GOT3 (cell line): ENCODE measurements at places on chromosomes 2 and 18.

GRCh38 chr2:42435628-42436027, 58.2 kb downstream of the KCNG3 start:
- no peak for DNase-seq

DNA sequence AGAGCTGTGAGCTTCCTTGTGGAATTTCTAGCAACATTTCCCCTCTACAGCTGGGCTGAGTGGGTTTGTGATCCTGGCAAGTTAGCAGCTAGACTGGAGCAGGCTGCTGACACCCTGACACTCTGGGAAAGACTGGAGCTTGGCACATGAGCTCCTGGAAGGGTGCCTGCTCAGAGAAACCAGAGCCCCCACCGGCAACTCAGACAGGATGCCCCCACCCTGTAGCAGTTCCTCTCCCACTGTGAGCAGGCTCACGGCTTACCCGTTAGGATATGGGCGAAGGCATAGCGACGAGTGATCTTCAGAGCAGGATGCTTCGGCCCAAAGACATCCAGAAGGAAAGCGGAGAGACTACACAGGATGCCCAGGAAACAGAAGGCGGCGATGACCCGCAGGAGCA, 11.2 kb downstream of the TMEM127 start:
- no peak for DNase-seq

GRCh38 chr2:215442401-215442787, 6.5 kb upstream of the FN1 start:
- no peak for DNase-seq

- DNase-seq = peak; percentile 33
Observed at GRCh38 chr2:85662899-85663593, 5.0 kb downstream of the SFTPB start.

DNA sequence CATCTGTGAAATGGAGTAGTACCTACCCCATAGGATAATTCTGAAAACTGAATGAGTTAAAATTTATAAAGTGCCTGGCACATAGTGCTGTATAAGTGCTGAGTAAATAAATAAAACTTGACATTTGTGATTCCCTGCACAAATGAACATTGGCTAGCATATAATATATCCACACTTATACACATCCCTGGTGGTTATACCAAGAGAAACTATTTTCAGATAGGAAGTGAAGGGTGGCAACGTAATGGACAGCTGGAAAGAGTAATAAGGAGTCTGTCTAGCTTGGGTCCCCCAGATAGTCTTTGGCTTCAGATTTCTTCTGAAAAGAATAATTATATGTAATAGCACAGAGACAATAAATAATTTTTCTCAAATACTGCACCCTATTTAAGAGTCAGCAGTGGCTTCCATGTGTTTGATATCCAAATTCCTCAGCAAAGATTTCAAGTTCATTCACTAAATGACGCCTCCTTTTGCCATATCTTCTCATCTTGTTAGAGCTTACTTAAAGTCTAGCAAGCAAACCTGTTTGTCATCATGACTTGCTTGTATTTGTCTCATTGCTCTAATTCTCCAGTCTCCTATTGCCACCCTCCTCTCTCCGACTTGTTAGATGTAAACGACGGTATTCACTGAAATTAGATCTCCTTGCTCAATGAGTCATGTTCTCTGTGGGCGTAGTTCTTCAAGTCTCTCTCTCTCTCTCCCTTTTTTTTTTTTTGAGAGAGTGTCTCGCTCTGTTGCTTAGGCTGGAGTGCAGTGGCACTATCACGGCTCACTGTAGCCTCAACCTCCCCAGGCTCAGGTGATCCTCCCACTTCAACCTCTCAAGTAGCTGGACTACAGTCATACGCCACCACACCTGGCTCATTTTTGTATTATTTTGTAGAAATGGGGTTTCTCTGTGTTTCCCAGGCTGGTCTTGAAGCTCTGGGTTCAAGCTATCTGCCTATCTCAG, 8.7 kb upstream of the ADGRF3 start:
- no peak for DNase-seq

DNA sequence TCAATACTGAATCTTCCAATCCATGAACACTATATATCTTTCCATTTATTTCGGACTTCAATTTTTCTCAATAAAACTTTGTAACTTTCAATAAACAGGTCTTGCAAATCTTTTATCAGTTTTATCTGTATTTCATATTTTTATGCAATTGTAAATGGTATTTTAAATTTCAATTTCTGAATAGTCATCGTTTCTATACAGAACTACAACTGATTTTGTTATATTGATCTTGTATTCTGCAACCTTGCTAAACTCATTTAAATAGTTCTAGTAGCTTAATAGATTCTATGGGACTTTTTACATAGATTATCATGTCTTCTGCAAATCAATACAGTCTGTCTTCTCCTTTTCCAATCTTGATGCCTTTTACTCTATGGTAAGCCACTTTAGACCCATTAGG, 90.4 kb downstream of the FAM228A start:
- no peak for DNase-seq

DNA sequence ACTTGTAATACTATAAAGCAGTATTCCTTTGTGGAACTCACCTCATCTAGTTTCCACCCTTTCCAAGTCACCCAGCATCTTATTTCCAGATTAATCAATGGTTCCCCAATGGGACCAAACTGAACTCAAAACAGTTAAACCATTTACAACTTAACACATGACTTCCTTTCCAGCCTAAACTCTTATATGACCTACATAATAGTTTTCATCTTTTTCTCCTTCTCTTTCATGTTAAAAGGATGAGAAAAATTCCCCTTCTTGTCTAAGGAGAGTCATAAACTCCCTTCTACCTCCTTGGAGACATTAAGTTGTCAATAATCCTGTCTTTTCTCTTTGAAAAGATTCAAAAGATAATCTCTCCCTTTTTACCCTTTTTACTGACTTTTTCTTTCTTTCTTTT, 6.7 kb downstream of the PPP3R1 start:
- no peak for DNase-seq

- DNase-seq = no peak
Observed at GRCh38 chr2:128786741-128787478, 468.2 kb upstream of the HS6ST1 start.

DNA sequence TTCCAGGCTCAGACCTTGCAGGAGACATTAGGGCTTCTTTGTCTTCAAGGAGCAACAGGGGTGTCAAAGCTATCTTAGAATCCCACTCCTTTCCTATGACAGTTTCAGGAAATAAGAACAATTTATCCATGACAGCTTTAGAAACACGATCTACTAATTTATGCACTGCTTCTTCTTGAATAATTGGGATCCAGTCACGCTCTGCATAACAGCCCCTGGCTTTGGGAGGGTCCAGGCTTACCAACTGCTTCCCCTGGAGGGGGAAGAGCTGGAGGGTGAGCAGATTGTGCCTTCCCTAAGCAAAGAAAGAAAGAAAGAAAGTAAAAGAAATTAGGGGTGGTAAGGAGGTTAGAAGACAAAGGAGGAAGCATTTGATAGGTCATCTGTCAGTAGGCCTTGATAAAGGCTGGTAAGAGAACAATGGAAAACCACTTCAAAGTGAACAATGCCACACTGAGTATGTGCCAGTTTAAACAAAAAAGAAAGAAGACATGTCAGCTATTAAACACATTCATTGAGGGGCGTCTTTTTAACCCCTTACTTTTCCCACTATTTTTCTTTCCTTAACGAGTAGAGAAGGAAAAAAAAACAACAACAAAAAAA, 327.6 kb downstream of the DCC start:
- no peak for DNase-seq

GRCh38 chr2:121794233-121794632, 38.8 kb downstream of the TSN start:
- DNase-seq = no peak

DNA sequence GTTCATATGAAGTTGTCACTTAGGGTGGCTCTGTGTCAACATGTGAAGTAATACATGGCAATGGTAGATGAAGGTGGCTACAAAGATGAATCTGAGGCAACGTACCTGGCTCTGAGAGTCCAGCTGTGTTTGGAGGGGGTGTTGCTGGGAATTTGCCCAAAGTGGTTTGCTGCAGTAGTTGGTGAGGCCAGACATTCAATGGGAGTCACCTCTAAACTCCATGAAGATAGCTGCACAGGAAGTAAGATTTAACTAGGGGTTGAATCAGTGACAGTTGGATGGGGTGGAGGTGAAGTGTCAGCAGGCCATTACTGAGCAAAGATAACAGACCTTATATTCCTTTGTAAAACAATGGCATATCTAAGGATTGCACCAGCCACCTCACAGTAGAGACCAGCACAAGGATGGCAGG, 71.8 kb downstream of the NUP35 start:
- no peak for DNase-seq

- DNase-seq = no peak
Observed at GRCh38 chr2:218781691-218782527, at the start of gene CYP27A1. Gene CYP27A1 (plus strand): TSS chr2:218782147. CDS start chr2:218782183, 36 bp downstream.

GRCh38 chr2:12709207-12709522, 7.6 kb upstream of the TRIB2 start:
- DNase-seq = no peak

DNA sequence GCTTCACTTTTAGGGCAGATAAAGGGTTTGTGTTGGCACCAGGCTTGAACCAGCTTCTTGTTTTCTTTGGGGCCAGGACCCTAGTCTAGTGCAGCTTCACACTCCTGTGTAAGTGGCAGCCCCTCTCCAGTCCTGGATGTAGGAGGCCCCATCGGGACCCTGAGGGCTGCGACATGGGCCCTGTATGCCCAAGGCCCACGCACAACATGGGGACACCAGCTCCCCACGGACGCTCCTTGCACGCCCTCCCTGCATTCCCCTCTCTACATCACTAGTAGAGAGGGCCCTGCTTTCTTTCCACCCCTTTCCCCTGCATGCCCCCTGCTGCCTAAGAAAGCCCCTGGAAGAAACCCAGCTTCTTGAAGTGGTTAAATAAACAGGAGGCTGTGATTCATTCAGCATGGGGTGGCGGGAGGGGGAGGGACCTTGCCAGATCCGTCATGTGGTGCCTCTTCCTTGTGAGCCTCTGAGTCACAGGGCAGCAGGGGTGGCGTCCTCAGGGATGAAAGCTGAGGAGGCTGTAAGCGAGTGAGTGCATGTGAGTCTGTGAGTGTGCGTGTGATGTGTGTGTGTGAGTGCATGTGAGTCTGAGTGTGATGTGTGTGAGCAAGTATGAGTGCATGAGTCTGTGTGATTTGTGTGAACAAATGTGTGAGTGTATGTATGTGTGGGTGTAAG, 42.5 kb downstream of the COPS8 start:
- DNase-seq = peak; percentile 82

DNA sequence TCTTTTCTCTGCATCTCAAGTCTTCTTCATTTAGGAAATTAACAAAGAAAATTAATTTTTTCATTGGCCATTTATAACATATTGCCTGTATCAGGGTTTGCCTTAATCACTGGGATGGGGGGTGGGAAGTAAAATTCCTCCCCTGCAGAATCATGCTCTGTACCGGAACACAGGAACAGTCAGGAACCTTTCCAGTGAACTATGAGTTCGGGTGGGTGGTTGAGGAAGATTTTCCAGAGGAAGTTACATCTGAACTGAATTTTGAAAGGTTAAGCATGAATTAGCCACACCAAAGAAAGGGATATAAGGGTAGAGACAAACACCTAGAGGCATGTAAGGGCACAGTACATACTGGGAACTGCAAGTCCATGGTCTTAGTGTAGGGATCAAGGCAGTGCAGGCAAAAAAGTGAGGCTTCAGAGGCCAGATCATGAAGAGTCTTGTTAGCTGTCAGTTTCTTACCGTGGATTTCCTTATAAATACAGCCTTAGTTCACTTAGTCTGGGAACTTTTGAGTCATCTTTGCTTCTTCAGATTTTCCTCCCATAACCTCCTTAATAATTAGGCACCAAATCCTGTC, 55.6 kb downstream of the FAM117B start:
- no peak for DNase-seq

DNA sequence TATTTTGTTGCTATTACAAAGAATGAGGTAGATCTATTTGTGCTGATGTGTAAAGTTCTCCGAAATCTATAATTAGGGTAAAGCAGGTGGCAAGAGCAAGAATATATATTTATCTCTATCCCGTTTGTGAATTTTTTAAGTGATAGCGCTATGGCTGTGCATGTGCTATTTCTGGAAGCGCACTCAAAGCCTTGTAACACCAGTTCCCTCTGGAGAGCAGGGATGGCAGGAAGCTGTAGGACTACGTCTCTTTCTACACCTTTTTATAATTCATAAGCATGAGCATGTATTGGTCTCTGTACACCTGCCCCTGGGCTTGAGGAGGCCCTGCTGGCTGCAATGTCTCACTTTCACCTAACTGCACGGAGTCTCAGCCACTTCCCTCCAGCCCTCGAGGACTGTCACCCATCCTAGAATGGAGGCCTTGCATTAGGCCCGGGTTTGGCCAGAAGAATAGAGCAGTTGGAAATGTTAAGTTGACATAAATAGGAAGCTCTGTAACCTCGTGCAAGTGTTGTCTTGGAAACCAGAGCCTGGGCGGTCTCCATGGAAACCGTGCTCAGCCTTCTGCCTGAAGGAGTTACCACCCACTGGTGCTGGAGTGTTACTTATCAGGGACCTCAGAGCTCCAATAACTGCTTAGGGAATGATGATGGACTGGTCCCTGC, 20.9 kb downstream of the ITM2C start:
- DNase-seq = no peak

- no peak for DNase-seq
Observed at GRCh38 chr2:20930928-20931327, 108.0 kb upstream of the LDAH start.

- DNase-seq = no peak
Observed at GRCh38 chr2:137192366-137193310, 427.3 kb downstream of the THSD7B start.

DNA sequence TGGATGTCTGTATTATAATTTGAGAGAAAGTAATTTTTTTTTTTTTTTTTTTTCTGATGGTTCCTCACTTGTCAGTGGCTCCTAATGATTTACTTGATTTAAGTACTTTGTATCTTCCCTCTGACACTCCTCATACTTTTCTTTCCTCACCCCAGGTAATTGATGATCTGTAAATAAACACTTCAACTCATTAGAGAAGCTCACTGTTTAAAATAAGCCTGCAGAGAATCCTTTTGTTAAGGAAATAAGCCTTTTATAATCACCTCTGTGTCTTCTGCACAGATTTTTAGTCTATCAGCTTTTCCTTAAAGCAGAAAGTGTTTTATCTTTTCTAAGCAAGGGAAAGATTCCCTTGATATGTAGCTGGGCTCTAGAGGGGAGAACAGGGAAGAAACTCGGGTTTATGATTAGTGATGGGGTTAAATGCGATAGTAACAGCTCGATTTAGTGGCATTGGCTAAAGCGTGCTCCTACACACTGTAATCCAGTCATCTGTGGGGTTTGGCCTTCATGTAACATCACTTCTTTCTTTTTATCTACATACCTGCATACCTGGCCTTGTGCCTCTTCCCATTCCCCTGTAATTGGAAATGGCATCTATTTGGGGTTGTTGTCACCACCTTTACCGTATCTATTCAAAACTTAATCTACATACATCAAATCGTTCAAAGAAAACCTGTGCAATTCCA, 60.1 kb upstream of the LRRTM1 start:
- DNase-seq = no peak

GRCh38 chr2:69168144-69168813, 155.3 kb downstream of the ANTXR1 start:
- no peak for DNase-seq

- no peak for DNase-seq
Observed at GRCh38 chr18:12422936-12423335, 15.2 kb downstream of the PRELID3A start.

DNA sequence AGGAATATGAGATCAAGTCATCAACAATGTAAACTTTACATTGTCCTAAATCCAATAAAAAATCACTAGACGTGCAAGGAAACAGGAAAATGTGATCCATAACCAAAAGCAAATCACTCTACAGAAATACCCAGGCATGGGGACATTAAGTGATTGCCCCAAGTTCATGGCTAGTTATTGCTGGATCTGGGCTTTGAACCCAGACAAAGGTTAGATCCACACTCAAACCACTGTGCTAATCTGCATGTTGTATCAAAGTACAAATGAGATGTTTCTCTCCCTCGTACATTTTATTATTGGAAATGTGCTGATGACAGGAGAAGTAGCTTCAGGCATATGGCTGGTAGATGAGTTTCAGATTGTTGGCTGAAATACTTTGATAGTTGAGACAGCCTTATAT, 2.7 kb upstream of the ARL5A start:
- DNase-seq = no peak
